CD4-positive, alpha-beta T cell treated with Interleukin-2 at 100 ng/mL for 4 hours (primary cell): ENCODE measurements at places on chromosomes 11 and 22.

DNA sequence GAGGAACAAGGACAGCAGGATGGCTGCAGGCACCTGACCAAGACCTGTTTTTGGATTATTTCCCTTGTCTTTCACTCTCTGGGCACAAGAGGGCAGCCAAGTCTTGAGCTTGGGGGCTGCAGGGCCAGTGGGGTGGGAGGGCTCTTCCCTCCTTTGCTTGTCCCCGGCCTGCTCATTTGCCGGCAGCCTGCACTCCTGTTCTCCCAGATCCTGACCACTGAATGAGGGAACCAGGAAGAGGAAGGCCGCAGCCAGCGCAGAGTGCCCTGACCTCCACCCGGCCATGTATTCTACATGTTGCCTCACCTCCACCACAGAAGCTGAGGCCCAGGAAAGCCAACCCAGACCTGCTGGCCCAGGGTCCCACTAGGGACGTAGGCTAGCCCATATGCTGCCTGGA is 15.5 kb upstream of the NNMT start:
- DNase-seq: no peak

- DNase-seq: peak; percentile 82
Observed at GRCh38 chr22:23696326-23696851, 5.6 kb downstream of the RGL4 start.

GRCh38 chr11:125404811-125405790 is 91.0 kb downstream of the FEZ1 start:
- peak; percentile 65 for DNase-seq

DNA sequence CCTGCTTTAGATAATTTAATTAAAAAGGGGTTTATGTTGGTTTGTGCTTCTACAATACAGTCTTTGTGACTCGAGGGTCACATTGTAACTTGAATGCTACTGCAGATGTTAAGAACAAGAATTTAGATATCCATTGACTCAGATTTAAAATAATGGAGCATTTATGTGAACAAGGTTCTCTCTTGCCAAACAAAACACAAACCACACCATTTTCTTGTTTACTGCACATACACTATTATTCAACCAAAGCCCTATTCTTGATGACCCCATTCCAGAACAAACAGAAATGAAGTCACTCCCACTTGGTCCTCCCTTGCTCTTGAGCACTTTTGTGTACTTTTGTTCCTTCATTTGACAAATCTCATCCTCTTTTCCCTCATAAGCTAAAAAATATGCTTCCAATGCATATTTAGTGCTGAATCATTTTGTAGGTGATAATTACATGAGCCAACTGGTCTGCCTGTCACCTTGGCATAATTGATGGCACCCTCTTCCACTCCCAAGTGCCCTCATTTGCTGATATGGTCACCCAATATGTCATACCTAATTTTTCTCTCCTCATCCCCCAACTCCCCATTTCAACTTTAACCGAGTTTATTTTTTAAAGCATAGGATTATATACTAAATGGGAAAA is 2.8 kb downstream of the C11orf71 start:
- DNase-seq: no peak

DNA sequence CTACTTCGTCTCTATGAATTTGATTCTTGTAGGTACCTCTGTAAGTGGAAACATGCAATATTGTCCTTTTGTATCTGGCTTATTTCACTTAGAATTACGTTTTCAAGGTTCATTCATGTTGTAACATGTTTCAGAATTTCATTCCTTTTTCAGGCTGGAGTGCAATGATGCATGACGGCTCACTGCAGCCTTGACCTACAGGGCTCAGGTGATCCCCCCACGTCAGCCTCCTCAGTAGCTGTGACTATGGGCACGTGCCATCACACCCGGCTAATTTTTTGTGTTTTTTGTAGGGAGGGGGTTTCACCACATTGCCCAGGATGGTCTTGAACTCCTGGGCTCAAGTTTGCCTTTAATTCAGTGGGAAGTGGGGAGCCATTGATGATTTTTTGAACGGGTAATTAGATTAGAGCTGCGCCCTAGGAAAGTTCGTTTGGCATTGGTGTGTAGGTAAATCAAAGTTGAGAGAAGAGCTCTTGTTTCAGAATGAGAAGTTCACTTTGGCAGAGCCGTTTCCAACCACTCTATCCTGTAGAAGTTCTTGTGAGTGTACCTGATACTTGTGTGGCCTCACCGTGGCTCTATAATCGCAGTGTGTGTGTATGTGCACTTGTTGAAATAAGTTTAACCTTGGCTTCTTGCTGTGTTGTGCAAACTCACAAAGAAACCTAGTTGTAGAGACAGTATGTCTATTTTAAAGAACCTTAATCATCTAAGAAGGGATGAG is 115.9 kb downstream of the NAV2 start:
- DNase-seq: no peak

GRCh38 chr22:44971651-44972362 is 38.0 kb downstream of the PHF21B start:
- DNase-seq: no peak

DNA sequence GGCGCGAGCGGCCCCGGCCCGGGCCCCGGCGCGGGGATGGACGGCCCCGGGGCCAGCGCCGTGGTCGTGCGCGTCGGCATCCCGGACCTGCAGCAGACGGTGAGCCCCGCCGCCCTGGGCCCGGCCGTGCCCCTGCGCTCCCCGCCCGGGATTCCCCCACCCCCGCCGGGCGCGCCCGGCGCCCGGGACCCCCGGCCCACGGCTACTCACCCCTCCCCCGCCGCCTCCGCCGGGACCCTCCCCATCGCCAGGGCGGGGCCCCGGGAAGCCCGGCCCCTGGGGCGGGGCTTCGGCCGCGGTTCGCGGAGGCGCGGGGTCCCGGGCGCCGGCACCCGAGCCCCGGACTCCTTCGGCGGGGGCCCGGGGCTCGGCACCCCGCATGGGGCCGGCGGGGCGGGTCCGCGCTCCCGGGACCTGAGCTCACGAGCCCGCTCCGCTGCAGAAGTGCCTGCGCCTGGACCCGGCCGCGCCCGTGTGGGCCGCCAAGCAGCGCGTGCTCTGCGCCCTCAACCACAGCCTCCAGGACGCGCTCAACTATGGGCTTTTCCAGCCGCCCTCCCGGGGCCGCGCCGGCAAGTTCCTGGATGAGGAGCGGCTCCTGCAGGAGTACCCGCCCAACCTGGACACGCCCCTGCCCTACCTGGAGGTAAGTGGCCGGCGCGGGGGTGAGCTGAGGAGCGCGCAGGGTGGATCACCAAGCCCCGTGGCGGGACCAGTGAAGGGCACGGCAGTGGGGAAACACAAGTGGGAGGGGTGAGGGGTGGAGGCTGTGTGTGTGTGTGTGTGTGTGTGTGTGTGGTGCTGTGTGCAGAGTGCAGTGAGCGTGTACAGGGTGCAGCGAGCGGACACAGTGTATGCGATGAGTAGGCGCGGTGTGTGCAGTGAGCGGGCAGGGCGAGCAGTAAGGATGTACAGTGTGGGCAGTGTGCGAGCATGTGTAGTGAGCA is 2.3 kb downstream of the SHANK3 start:
- DNase-seq: no peak

DNA sequence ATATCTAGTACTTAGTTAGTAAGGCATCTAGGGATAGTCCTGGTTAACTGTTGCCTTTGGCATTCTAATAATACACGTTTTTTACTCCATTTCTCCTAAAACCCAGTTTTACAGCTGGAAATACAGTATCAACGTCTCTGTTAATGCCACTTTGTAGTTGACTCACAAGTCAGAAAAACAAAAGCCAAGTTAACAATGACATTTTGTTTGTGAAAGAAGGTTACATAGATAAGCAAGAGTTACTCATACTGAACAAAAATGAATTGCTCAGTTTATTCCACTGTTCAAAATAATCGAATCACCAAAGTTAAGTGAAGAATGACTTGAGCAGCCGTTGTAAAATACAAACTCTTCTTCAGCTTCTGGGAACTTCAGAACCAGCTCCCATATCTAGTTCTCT is 540.3 kb downstream of the ETS1 start:
- DNase-seq: no peak

DNA sequence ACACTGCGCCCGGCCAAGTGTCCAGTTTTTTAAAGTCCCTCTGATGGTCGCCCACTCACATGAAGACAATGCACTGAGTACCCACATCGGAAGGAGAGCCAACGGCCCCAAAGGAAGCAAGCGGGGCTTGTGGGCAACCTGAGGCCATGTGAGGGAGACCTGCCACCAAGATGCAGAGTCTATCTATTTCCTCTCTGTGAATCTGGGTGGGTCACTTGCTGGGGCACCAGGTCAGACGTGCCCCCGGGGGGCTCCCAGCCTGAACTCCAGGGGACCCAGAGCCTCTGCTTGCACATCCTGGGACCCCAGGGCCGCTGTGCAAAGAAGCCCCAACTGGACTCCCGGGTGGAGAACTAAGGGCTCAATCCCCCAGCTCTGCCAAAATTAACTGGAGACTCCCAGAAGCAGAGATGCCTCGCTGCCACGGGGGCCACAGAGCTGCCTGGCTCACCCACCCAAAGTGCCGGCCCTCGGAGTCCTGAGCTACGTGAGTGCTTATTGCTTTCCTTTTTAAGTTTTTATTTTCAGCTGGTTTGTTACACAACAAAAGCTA is 106.4 kb downstream of the BRD1 start:
- DNase-seq: no peak

GRCh38 chr11:128180441-128181087 is 406.8 kb downstream of the ETS1 start:
- no peak for DNase-seq

DNA sequence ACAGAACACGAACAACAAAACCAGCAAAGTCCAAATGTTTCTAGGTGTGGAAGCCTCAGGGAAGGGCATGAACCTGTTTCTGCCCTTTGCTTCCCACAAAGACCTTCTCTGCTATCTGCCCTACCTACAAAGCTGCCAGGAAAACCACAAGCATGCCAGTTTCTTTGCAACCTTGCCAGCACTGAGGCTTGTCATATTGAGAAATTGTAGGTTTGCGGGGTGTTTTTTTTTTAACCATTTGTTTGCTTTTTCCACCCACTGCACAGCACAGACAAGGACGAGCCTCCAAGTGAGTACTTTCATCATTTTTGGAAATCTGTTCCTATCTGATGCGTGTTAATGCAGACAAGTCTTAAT is 12.8 kb downstream of the PARVG start:
- peak; percentile 11 for DNase-seq

- DNase-seq: no peak
Observed at GRCh38 chr22:36924151-36924698, 10.8 kb downstream of the CSF2RB start.

GRCh38 chr11:17771415-17771814 is 36.8 kb downstream of the KCNC1 start:
- DNase-seq: no peak

DNA sequence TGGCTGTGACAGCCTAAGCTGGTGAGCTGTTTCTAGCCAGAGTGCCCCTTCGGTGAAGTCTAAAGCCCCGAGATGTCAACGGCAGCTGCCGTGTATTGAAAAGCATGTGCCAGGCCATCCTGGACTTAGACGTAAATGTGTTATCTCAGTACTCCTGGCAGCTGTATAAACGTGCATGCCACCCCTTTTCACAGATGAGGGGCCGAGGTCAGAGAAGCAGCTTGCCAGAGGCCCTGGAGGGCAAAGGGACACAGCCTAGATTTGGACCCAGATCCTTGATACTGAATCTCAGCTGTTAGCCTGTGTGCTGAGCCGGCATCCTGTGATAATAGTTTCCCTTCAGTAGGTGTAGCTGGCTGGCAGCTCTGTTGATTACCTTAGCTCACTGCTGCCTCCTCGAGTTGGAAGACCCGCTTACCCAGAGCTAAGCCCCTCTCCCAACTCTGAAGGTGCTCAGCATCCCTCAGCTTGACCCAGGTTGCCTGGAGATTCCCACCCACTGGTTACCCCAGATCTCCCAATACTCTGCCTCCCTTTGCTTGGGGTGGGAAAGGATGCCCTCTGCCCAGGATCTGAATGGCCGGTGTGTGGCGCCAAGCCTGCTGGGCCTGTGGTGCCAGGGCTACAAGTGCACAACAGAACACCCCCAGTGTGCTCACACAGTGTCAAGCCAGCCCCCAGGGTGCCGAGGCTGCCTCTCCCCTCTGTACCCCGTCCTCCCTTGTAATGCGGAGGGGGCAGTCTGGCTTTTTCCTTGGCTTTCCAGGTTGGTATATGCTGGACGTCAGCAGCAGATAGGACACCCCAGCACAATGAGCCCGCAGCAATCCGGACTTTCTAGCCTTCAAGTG is 59.8 kb upstream of the WNT7B start:
- peak; percentile 68 for DNase-seq

DNA sequence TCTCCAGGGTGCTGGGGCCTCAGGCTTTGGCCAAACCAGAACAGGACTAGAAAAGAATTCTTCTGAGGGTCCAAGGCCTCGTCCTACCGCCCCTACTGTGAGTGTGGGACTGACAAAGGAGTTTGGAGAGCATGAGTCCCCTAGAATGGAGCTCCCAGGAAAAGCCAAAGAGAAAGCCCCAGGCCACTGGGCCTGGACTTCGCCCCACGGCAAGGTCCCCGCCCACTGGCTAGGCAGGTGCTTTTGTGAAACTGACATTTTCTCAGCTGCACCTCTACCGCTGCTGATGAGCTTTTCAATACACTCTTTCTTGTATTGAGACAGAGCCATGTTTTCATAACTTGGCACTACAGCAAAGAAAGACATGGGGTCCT is 9.7 kb upstream of the FGF3 start:
- no peak for DNase-seq

DNA sequence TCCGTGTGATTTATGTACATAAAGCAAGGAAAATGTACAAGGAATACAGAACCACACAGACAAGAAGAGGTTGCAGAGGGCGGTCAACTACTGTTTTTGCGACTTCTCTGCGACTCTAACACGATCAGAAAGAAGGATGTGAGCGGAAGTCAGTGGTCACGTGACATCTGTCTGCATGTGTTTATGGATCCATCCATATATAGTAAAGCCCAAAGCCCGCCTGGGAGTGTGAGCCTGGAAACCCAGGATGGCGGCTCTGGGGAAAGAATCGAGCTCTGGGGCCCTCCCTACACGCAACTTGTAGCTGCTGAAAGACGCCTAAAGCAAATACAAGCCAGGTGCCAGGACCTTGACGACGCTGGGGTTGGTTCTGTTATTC is 8.8 kb downstream of the OSBPL5 start:
- DNase-seq: no peak

- no peak for DNase-seq
Observed at GRCh38 chr11:46682773-46683752, 17.4 kb downstream of the ARHGAP1 start.

GRCh38 chr11:108588287-108588686 is 5.3 kb downstream of the EXPH5 start:
- no peak for DNase-seq
